ENCODE measurements at places on chromosomes 16 and 17.

DNA sequence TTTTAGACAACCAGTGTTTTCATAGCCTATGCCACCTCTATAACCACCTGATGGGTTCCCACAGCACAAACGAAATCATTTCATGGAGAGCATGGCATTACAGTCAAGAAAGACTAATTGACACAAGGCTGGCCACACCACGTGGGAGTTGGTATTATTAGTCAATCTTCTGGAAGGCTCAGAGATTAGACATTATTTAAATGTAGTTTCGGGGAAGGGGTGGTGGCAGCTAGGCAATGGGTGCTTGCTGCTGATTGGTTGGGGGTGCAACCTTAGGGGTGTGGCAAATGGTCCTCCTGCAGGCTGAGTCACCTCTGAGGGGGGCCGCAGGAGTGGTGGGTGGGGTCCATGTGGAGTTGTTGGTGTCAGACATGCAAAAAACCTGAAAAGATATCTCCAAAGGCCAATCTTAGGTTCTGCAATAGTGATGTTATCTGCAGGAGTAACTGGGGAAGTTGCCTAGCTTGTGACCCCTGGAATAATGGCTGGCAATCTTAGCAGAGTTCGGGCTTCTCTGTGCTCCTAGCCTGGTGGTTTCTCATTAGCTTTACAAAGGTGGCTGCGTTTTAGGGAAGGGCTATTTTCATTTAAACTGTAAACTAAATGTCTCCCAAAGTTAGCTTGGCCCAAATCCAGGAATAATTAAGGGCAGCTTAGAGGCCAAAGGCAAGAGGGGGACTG is 4.6 kb downstream of the TEN1 start:
- DNase-seq: peak; percentile 58

GRCh38 chr17:60602385-60602742 is 2.4 kb downstream of the PPM1D start:
- peak; percentile 11 for DNase-seq

- no peak for DNase-seq
These were observed 2.6 kb upstream of the EXOSC6 start for GRCh38 chr16:70254180-70254964.

DNA sequence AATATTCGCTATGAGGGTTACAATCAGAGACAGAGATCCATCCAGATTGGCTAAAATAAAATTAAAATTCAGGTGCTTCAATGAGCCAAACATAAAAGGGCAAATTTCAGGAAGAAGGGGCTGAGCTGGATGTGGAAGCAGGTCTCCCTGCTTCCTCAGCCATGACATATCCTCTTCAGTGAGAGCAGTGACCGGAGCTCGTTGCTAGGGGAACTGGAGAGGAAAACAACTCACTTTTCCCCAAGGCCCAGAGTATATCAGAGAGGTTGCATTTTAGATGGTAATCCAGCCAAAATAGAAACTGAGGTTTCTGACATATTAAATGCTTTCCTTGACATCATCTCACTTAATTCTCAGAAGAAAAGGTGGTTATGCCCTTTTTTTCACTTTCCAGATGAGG is 503.5 kb downstream of the HS3ST4 start:
- no peak for DNase-seq

- DNase-seq: no peak
These were observed 702.8 kb downstream of the KCNJ2 start for GRCh38 chr17:70872103-70872502.

GRCh38 chr17:65438708-65439294 is 122.6 kb downstream of the AXIN2 start:
- no peak for DNase-seq

- no peak for DNase-seq
These were observed 634 bp downstream of the SLC2A4 start for GRCh38 chr17:7281953-7282751.

DNA sequence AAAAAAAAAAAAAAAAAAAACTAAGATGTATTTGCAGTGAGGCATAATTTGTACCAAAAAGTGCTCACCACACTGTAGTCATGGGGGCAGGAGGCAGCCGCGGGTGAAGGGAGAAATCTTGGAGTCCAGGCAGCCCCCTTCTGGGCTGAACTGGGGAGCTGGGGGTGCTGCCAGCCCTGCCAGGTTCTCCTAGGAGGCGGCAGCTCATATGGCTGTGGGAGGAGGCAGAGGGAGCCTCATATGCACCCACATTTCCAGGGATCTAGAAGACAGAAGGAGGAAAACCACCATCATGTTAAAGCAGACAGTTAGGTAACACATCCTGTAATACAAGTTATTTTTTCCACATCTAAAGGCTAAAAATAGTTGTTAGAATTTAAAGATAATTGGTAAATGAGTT is 16.3 kb downstream of the MAPT start:
- DNase-seq: no peak

DNA sequence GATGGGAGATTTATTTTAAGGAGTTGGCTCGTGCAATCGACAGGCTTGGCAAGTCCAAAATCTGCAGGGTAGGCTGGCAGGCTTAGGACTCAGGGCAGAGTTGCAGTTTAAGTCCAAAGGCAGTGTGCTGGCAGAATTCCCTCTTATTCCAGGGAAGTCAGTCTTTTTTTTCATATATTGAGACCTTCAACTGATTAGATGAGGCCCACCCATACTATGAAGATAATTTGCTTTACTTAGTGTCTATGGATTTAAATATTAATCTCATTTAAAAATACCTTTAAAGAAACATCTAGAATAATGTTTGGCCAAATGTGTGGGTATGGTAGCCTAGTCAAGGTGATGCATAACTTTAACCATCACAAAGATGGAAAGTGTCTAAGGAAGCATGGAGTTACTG is 99.8 kb downstream of the CNTNAP4 start:
- no peak for DNase-seq

GRCh38 chr16:67163164-67163998 is 1.2 kb upstream of the HSF4 start:
- DNase-seq: no peak

GRCh38 chr17:64498308-64499203 is 1.7 kb upstream of the POLG2 start:
- DNase-seq: no peak

DNA sequence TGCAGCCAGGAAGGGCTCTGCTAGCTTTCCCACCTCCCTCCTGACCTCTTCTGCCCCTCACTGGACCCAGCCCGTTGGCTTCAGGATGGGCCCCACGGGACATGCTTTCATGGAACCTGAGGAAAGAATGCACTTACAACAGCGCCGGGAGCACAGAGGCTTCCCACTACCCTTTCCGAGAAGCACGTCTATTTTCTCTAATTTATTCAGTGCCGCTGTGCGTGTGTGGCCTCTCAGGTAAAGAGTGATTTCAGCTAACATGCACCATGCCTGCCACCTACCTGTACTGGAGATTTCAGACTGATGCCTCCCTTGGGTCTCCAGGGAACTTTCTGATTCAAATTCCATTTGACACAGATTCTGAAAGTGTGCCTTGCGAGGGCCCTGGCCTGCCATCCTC is 140.1 kb downstream of the CYLD start:
- DNase-seq: no peak

- DNase-seq: peak; percentile 62
These were observed 139.7 kb downstream of the SEC14L1 start for GRCh38 chr17:77280304-77281121.

DNA sequence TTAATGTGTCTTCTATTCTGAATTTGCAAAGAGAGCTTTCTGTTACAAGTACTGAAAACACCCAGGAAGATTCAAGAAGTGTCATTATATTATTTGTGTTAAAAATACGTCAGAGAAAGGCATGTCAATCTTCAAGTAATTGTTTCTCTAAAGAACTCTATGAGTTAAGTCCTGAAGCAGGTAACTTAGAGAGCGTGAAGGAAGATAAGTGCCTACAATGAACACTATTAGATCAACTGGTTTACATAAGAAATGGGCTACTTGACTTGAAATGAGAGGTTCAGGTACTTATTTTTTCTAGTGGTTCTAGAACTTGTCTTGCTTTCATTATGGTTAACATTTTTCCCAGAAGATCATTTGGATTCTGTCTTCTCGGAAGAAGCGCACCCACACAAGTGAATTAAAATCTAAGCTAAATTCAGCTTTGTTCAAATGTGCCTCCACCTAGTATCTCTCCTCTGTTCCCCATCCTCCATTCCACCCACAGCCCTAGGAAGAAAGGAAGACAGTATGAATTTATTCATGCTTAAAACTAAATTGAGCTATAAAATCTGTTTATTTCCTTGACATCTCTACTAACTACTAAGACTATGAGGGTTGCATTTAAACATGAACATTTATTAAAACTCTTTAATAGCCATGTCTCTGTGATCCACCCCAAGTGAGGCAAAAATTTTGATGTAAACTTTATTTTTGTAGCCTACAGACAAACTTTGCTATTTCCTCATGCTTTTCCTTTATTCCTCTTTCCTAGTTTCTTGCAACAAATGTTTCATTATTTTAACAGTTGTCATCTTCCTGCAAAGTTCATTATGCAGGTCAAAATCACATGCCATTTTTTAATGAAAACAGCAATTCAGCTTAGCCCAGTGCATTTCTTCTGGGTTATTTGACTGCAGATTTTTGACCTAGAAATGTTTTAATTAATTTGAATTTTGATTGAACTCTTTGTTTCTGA is 206.8 kb downstream of the KCNJ2 start:
- peak; percentile 27 for DNase-seq

DNA sequence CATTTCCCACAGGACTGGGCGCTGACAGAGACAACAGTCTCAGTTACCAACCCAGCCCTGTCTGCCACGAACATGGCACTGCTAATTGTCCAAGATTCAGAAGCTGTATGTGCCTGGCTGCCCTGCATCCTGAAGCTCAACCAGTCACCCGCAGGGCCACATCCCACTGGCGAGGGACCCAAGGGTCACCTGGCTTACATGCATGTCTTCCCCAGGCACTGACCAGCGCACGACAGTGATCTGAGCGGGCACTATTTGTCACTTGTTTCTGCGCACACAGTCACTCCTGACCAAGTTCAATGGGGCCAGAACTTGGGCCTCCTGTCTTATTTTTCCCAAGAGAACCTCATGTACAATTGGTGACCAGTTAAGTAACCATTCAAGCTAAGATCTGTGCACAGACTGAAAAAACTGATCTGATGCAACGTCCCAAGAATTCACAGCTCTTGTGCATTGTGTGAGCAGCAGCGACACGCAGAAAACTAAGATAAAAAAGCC is 13.1 kb downstream of the USP7 start:
- DNase-seq: no peak

- DNase-seq: peak; percentile 96
These were observed 13.2 kb downstream of the IL4R start for GRCh38 chr16:27326738-27327585.

DNA sequence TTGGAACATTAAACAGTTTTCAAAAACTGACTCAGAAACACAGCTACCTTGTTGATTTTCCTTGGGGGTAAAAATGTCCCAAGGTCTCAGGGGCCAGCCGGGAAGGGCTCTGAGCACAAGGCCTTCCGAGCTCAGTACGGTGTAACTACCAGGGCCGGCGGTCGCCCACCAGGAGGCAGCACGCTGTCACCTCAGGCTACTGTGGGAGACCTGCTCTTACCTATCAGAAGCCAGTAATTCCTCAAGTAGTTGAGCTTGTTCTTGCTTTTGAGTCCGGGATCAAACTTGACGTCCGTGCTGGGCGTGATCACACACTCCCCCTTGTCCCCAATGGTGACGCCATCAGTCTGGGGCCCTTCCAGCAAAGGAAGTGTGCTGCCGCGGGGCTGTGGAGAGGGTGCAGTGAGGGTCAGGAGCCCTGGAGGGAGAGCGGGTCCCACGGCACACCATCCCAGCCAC is 43.4 kb upstream of the ICAM2 start:
- peak; percentile 24 for DNase-seq

- DNase-seq: peak; percentile 23
These were observed 1.0 kb upstream of the YPEL3 start for GRCh38 chr16:30096862-30097563.

DNA sequence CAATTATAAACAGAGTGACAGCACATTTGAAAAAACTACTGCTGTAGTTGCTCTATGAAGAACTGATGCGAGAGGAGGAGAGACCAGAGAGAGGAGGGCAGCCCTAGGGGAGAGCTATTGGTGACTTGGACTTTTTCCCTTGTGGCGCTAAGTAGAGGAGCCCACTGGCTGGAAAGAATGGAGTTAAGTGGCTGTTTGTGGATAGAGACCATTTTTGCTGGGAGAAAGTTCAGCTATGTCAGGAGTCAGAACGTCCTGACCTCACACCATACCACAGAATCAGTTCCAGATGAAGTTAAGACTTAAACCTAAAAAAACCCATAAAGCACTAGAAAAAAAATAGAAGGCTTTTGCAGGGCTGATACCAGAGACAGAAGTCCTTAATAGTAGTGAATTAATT is 2.0 kb downstream of the POLR2A start:
- DNase-seq: no peak

DNA sequence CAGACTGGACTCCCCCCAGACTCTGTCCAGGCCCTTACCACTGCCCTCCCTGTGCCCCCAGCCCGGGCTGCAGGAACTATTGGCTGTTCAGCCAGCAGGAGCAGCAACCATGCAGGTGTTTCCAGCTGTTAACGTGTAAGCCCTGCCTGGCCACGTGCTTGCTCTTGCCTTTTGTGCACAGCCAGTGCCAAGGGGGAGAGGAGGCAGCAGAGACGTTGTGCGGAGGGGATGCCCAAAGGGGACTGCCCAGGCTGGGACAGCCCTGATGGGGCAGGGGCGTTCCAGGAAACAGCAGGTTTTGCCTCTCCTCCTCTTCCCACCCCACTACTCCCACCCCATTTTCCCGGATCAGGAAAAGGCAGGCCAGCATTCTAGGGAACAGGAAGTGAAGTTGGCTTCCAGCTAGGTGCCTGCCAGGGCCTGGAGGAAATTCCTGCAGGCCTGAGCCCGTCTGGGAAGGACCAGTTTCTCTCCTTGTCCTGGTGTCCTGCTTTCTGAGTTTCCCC is 16.7 kb upstream of the LASP1NB start:
- DNase-seq: no peak

GRCh38 chr16:83356266-83356665 is 451.5 kb upstream of the HSBP1 start:
- DNase-seq: peak; percentile 38

DNA sequence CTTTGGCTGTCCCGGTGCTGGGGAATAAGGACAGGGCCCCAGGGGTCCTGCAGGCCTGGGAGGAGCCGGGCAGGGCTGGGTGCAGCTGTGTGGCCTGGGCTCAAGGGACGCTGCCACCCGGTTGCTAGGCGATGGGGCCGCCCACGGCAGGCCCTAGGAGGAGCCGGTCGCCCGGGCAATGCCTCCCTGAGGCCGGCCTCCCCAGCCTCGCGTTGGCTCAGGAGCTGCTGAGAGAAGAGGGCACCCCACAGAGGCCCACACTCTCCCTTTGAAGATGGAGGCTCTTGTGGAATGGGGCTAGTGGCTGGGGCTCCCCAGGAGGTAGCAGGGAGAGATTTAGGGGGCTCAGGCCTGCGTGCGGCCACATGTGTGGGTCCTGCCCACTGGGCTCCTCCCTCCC is at the start of gene CIBAR2:
Gene CIBAR2, minus strand, starts transcription at position 109 of the 400 bp plus-strand sequence. CDS start 120 bp downstream, outside the sequence.
- no peak for DNase-seq

GRCh38 chr17:65029605-65030336 is 26.8 kb downstream of the GNA13 start:
- peak; percentile 41 for DNase-seq

GRCh38 chr17:1329745-1330343 is 50.4 kb downstream of the TRARG1 start:
- no peak for DNase-seq

GRCh38 chr17:7020894-7021664 is 1.8 kb upstream of the BCL6B start:
- DNase-seq: no peak

- DNase-seq: no peak
These were observed 8.9 kb downstream of the ZNF594 start for GRCh38 chr17:5182597-5183409.

Data from suppressor macrophage treated with lipopolysaccharide for 4 hours (primary cell).